HCEC 1CT (cell line): ENCODE measurements at places on chromosomes 7 and 10.

DNA sequence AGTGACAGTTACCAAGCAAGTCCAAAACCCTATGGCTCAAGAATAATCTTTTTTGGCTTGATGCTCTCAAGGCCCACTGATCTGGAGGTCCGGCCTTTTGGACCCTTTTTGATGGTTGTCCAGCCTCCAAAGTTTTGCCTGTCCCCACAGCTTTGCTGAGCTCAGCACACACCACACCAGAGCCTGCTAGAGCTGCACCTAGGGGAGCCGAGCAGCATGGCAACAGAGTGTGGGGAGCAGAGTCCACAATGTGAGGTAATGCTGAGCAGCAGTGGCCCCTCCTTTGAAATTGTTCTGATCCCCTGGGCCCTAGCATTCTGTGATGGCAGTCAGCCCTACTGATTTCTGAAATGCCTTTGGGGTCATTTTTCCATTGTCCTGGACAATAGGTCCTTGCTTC, 9.3 kb downstream of the GIMAP7 start:
- DNase-seq = no peak

DNA sequence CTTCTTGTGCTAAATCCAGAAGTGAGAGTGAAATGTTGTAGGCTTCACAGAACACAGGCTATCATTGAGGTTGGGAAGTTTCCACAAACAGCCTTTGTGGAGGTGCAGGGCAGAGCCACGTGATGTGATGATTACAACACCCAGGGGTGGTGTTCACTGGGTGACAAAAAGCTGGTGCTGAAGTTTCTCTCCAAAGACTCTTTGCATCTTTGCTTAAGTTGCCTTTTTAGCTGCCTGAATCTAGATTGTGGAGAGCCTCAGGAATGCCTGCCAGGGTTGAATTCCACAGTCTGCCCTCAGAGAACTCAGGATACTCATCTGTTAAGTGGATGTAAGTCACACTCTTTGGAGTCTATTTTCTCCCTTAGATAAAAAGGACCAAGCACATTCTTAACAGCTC, 56.3 kb downstream of the PLXNA4 start:
- DNase-seq = no peak

- DNase-seq = no peak
These were observed 6.4 kb upstream of the MKRN1 start for GRCh38 chr7:140485500-140486265.

GRCh38 chr10:122280156-122280555, 9.1 kb downstream of the BTBD16 start:
- DNase-seq = no peak

DNA sequence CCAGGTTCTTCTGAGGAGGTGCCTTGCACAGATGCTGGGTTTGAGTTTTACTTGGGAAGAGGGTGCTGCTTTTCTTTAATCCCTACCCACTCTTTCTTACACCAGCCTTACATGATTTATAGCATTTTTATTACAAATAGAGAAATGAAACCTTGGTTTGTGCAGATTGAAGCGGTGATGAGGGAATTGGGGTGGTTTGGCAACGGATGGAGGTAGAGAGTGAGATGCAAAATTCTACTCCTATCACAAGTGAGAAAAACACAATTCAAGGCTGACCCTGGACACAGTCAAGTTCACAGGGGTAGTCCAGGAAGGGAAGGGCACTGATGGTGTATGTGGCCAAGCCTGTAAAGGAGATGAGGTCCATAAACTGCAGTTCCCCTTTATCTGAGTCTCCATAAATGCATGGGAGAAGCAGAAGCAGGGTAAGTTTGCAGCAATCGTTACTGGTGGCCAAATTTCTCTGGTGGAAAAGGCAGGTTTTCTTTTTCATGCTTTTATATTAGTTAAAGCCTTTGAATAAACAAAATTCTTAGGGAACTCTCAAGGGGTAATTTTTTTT, 214.3 kb downstream of the JAZF1 start:
- no peak for DNase-seq

GRCh38 chr7:142942746-142943145, 3.5 kb downstream of the LLCFC1 start:
- DNase-seq = no peak

- no peak for DNase-seq
These were observed 18.5 kb downstream of the FGL2 start for GRCh38 chr7:77181015-77181595.

DNA sequence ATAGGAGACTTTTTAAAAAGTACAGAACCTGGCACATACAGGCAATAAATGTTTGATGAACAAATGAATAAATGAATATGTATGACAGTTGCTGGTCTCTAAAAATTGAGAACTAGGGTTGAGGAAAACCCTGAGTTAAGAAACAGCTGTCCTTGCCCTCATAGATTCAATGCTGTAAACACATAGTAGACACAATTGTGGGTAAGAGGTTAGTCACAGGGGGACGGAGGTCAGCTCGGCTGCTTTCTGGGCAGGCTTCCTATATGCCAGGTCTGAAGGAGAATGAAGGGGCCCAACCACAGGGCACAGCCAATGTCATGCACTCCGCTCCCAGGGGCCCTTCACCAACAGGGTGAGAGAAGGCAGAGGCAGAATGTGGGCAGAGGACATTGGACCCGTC, 143.3 kb upstream of the RSU1 start:
- DNase-seq = no peak

DNA sequence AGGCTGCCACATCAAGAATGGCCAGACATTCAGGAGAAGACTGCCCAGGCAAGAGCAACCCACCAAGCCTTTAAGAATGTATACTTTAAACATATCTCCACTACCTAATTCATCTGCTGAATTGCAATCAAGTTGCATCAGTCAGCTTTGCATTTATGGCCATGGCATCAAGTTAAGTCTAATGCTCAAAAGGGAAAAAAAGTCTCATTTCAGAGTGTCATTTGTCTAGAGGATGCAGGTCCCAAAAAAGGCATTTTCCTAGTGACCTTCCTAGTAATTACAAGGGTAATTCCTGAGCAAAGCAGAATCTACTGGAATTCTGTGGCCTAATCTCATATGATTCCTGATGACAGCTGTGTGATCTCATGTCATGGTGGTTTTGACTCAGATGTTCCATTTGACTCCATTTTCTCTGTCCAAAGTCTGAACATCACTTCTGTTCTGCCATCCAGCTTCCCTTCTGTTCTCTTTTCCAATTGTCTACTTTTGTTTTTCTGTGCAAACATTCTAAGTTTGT, 7.3 kb upstream of the CABCOCO1 start:
- peak; percentile 29 for DNase-seq

GRCh38 chr10:60834401-60834800, 56.1 kb downstream of the CDK1 start:
- no peak for DNase-seq

- no peak for DNase-seq
These were observed 5.5 kb downstream of the RBP4 start for GRCh38 chr10:93595378-93596161.

GRCh38 chr10:71663311-71663710, 56.3 kb downstream of the C10orf105 start:
- DNase-seq = no peak

GRCh38 chr10:31940839-31941653, 12.4 kb upstream of the ARHGAP12 start:
- DNase-seq = peak; percentile 97

DNA sequence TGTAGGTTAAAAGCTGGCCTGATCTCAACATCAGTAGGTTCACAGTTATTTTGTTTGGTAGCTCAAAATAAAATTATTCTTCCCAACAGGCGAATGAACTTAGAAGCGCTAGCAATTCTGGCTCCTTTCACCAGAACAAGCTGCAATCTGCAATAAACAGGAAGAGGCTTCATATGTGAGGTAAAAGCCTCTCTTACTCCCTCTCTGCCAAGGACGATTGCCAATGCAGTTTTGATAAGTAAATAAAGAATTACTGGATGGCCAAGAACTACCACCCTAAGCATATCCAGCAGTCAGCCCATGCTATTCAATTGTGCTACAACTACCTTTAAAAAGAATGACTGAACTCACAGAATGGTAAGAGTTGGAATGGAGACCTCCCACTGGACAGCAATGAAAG, 150.0 kb upstream of the LAMB4 start:
- no peak for DNase-seq

GRCh38 chr7:112416127-112416526, 34.1 kb upstream of the IFRD1 start:
- DNase-seq = no peak

DNA sequence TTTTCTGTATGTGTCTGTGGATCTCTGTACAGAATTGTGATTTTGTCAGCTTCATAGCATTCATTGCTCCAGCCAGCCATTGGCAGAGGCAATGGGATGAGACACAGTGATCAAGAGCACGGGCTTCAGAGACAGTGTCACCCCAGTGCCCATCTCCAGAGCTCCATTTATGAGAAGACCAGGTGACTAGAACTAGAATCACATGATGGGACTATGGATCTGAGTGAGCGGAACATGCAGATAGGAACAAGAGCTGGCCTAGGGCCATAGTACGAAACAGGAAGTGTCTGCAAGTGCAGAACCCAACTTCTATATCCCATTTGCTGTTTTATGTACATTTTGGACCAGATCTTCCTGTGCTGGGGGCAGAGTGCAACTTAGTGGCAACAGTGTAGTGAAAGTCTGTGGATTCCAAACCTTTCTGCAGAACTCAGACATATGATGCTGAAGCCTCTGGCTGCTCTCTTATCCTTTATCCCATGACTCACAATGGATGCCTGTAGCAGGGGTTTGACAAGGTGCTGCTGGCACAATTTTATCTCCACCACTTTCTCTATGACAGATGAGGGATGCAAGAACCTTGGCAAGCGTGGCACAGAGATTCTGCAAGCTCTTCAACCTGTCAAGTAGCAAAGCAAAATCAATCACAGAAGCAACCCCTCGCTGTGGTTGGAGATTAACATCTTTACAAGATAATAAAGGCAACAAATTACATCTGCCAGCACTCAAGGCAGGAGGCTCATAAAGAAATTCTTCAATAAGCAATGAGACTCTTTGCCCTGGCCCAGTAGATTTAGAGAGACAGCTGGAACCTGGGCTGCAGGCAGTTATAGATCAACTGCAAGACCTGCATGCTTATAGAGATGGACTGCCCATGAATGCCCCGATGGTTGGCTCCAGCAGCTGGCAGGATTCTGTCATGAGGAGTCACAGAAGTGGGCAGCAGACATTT, 681.3 kb downstream of the TNS3 start:
- DNase-seq = no peak

DNA sequence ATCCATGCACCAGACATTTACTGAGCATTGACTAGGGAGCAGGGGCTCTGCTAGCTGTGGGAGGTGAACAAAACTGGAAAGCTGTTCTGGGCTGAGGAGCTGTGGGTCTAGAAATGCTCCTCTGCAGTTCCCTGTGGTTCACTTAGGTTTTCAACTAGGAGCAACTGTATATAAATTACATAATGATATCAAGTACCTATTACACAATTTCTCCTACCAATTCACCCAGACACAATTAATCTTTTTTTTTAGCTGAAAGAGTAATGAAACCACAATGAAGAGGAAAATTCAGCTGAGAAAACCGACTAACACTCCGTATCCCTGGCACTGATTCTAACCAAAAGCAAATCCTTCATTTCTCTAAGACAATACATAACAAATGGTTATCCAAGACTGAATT, 39.4 kb downstream of the COL28A1 start:
- peak; percentile 16 for DNase-seq

- no peak for DNase-seq
These were observed 196.0 kb downstream of the KCNMA1 start for GRCh38 chr10:77441353-77442166.

DNA sequence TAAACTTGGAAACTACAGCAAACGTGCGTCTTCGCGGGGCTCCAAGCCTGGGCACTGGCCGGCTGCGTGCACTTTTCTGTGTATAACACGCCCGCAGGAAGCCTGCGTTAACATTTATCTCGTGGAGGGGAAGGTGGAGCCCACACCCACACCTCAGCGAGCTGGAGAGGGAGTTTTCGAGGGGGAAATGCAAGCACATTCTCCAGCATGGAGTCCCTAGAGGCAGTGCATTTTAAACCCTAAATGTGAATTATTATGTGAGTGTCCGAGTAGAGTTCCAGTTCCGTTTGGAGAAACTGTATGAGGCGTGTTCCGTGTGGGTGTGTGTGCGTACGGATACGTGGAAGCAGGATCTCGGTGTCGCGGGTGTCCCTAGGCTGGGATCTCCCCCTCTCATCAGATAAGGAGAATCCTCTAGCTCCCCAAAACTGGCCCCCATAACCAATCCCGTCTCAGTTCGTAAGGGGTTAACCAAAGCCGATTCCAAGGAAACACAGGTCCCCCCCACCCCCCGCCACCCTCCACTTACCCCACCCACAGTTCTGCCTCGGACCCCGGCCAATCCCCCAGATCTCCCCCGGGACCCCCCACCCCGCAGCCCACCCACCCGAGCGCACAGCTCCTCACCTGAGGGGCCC, 403 bp downstream of the CDK6 start:
- peak; percentile 15 for DNase-seq

DNA sequence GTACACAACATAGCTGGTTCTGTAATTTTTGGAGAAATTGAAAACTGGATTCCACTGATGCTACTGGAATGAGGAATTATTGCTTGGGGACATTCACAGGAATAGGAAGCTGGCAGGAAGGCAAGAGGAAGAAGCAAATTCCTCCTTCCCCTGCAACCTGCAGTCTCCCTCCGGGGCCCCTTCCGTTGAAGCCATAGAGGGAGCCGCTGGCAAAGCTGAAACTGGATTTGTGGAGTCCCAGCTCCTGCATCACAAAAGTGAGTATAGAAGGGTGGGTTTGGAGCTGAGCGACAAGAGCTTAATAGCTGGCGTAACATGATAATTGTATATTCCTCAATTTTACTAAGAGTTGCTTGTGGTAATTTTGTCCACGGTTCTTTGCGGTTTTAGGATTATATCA, 190.8 kb downstream of the ADRA2A start:
- no peak for DNase-seq

GRCh38 chr7:52540041-52540440, 495.4 kb upstream of the POM121L12 start:
- no peak for DNase-seq

DNA sequence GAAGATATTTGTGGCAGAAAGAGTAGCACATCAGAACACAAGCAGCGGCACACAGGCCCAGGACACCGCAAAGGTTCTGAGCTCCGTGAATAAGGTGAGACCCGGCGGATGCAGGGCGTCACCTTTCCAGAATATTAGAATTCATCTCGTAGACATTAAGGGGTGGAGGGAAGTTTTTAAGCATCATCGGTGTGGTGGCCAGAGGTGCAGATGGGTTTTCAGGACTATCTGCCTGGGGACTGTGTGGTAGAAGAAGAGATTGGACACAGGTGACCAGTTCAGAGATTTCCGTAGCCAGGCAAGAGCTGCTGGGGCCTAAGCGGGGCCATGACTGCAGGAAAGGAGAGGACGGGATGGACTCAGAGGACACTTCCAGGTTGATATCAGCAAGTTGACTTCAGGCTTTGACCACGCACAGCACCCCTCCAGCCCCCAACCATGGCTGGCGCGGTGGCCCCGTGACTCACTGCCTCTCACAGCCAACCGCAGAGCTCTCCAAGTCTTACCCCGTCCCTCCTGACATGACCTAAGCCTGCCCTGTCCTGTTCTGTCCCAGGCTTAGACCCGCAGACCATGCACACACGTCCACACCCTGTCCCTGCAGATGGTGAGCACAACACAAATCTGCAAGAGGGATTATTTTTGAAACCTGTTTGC, 97.2 kb downstream of the OAT start:
- DNase-seq = no peak

- peak; percentile 14 for DNase-seq
These were observed 657 bp upstream of the TMEM178B start for GRCh38 chr7:141073173-141073640.
